Fibroblast of skin of left biceps (primary cell): ENCODE measurements at places on chromosomes 7 and 10.

DNA sequence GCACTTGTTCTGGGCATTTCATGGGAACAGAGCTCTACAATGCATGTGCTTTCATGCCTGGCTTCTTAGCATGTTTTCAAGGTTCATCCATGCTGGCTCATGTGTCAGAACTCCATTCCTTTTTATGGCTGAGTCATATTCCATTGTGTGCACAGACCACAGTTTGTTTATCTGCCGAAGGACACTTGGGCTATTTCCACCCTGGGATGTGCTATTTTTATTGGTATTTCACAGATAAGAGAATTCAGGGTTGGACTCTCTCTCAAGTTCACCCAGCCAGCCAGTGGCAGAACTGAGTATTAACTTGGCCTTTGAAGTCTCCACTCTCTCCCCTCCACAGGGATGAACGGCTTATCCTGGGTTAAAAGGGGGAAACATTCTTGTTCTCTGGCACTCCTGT lies 190.7 kb upstream of the GPR26 start:
- DNase-seq: no peak

DNA sequence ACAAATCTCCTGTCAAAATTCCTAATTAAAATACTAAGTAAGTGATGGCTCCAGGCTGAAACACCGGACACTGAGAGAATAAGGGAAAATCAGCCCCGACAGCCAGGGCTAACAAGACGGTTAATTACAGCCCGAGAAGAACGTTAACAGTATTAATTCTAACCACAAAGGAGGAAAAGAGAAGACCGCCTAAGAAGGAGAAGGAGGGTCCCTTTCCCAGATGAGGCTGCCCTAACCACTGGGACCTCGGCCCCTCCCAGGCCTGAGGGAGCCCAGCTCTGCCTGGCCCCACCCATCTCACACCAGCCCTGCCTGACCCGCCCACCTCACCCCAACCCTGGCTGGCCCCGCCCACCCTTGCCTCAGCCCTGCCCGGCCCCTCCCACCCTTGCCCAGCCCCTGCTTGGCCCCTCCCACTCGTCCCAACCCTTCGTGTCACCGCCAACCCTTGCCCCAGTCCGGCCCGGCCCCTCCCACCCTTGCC lies 51.3 kb downstream of the PWWP2B start:
- no peak for DNase-seq

- DNase-seq: no peak
These were observed 43.1 kb upstream of the KDM7A start for GRCh38 chr7:140219672-140220524.

GRCh38 chr10:47413531-47414226 lies 29.6 kb upstream of the ZNF488 start:
- DNase-seq: no peak

- no peak for DNase-seq
These were observed 282.5 kb downstream of the GALNT17 start for GRCh38 chr7:71414490-71414889.

GRCh38 chr10:53052521-53053164 lies 280.1 kb upstream of the MBL2 start:
- no peak for DNase-seq

GRCh38 chr10:79003183-79004100 lies 65.3 kb upstream of the ZMIZ1 start:
- no peak for DNase-seq

- no peak for DNase-seq
These were observed 49.8 kb upstream of the FAM171A1 start for GRCh38 chr10:15420858-15421257.

DNA sequence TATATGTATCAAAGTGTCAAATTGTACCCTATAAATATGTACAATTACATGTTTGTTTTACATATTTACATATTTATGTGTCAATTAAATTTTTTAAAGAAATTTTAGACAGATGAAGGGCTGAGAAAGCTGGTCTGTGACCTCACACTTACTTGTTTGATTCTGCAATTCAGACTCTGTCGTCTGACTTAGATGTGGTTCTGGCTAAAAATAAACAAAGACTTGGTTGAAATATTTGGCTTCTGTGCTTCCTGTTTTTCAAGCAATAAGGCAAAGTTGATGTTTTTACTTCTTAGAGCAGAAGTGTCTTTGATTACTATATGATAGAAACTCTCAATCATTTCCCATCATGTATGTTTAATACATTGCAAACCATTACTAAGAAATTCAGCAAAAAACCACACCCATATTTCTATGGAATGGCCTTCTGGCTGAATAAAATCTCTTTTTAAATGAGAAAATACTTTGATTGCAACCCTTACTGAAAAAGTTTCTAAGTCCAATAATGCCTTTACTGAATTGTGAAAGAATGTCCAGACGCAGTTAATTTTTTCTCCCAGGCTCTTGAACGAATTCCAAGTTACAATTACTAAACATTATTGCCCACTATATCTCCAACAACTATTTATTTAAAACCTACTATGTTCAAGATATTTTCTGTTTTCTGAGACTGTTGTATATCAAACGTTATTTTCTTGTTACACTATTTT lies 59.5 kb upstream of the PRKG1 start:
- no peak for DNase-seq

DNA sequence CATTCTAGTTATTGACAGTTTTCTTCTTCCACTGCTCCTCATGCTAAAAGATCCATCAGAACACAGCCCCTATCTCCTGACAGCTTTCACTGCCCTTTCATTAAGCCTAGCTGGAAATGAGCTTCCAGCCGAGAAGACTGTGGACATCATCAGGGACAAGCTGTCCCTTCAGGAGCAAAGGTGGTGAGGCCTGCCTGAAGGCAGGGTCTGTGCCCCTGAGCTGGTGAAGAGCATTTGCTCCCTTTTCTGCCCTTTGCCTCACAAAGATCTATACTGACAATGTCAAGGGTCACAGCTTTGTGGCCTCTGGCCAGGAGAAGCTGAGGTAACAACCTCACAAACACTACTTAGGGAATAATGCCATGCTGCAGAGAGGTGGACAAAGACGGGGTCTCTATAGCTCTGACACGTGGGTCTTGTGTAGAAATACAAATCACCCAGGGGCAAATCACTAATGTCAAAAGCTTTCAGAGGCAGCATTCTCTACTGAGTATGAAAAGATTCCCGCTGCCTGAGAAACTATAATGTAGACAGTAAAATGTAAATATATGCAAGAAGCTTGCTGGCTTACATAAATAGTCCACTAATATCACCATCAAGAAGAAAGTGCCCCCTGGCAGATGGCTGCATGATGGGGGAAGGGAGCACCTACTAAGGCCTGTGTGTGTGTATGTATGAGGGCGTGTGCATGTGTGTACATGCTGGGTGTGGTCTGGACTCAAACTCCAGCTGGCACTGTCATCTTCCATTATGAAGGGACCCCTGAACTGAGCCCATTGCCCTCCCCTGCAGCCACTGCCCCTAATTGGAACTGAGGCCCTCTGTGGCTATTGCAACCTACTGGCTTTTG lies 55.8 kb downstream of the HBP1 start:
- DNase-seq: no peak
